Effector memory CD4-positive, alpha-beta T cell (primary cell): ENCODE measurements at places on chromosomes 7 and 10.

GRCh38 chr7:116518961-116519360 lies 5.9 kb upstream of the CAV1 start:
- DNase-seq, result no peak

GRCh38 chr7:2821161-2821841 lies 22.8 kb downstream of the GNA12 start:
- DNase-seq, result no peak

DNA sequence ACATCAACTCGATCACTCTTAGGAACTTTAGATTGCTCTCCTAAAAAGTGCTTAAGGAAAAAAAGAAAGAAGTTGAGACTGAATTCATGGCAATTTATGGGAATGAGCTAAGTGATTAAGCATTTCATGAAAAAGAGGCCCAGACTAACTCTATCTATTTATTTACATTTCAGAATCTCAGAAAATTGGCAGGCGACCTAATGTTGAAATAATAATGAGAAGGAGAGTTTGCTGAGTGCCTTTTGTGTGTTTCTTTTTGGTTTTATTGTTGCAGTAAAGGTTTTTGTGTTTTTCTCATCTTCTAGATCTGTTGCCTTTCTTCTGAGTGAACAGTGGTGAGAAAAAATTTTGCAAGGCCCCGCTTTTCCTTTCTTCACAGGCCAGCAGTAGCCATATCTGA lies 3.8 kb downstream of the GRK5 start:
- no peak for DNase-seq

- no peak for DNase-seq
Observed at GRCh38 chr7:131908714-131909113, 352.3 kb upstream of the PODXL start.

GRCh38 chr10:125316436-125316835 lies 156.1 kb upstream of the CTBP2 start:
- no peak for DNase-seq

DNA sequence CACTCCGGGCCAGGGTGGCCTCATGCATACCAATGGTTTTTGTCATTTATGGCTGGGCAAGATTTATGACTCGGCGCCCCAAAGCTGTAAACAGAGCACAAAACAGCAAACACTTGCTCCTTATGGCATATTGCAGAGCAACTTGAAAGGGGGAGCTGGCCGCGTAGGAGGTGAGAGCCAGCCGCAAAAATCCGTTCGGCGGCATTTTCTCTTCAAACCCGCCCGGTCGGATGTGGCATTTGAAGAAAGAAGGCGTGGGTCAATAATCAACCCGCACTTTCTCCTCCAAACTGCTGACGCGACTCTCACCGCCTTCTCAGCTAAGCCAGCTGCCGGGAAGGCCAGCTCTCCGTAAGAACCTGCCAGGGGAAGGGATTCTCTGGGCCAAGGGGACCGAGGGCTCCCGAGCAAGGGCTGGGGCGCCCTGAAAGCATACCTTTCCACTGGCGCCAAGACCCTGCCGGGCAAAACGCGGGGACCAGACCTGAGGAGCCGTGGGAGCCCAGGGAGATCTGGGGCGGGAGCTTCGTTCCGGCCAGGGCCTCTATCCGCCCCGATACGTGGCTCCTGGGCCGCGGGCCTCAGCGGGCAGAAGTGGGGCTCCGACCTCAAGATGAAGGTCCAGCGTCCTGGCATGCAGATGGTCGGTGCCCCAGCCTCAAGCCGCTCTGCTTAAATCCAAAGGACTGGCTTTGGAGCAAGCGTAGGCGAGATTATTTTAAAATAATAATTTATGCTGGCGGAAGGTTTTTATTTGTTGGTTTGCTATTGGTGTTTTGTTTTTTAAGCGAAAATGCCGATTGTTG lies 12.9 kb upstream of the HOXA2 start:
- no peak for DNase-seq
